ENCODE measurements at places on chromosomes 7 and 10.

GRCh38 chr10:70987396-70988130 is 99.2 kb upstream of the PCBD1 start:
- DNase-seq, result no peak

- no peak for DNase-seq
These were observed 45.5 kb downstream of the GTF2IRD1 start for GRCh38 chr7:74498996-74499834.

GRCh38 chr10:58892031-58892531 is 284.4 kb upstream of the PHYHIPL start:
- DNase-seq, result no peak

GRCh38 chr7:10571759-10572158 is 401.9 kb upstream of the PHF14 start:
- no peak for DNase-seq

DNA sequence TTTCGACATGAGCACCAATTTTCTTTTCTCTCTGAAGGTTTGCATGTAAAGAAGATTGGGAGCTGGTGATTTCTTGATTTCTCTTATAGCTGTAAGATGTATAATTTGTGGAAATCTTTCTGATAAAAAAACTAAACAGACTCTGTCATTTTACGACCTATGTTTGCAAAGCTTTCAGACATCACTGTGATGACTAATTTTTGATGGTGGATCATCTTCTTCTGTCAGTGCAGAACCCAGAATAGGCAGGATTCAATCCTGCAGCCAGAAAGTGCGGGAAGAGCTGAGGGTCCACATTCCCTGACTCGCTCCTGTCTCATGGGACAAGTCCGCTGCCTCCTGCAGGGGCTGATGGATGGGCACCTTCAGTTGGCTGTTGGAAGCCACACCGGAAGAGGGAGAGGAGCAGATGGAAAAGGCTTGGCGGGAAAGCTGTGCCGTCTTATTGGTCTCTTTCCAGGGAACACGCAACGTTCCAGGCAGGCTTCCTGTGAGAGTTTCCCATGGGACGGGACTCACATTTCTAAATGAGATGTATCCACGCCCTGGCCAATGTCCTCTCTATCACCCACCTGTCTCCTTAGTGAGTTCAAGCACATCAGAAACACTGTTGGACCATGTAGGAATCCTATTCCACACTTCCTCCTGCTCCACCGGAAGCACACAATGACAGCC is 186.9 kb downstream of the PRPF18 start:
- no peak for DNase-seq

DNA sequence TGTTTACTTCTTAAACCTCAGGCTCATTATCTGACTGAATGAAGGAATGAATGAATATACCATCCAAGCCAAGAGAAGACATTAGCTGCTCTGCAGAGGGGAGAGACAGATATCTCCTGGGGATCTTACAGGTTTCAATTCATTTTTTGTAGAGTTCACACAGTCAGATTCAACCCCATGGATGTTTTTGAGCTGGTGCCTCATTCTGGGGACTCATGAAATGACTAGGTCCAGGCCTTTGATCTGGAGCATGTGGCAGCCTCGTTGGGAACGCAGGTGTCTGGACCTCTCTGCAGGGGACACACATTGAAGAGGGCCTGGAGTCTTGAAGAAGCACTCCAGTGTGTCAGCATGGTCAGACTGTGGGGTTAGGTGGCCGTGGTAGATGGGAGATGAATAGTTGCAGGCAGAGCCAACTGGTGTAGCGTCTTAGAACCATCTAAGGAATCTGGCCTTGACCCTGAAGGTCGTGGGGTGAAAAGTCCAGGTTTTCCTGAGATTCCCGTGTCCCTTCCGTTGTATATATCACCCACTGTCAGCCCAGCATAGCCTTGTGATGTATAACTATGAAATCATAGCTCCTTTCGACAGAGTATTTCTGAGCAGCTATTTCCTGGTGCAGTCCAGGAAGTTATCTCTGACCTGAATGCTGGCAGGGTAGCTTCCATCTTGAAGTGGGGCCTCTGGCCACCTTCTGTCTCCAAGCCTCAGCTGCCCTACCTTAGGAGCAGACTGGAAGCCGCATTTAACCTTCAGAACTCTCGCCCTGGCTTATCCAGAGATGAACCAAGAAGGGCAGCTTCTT is 22.3 kb downstream of the BTBD16 start:
- DNase-seq, result no peak

DNA sequence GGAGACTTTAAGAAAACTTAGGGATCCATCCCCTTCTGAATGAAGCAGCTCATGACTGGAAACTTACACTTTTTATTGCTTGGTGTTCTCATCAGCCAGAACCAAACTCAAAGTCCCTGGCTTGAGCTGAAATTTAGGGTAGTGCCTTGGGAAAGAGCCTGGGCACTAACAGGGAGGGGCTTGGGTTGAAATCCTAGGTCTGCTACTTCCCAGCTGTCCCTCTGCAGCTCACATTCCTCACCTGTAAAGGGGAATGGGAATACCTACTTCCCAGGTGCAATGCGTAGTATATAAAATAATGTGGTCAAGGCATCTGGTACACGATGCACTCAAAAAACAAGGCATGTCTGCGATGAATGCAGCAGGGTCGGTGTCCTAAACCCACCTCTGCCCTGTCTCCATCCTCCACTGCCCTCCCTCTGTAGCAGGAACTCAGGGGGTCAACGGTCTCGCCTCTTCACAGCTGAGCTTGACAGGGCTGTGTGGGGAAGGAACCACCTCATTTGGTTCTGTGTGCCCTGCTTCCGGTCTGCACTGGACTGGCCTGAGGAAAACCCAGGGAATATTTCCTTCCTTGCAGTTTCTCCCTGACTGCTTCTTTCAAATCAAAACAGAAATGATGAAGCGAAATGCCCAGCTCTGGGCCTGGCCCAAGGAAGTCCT is 80.0 kb downstream of the COBL start:
- no peak for DNase-seq

GRCh38 chr7:115217373-115217772 is 295.5 kb downstream of the MDFIC start:
- no peak for DNase-seq

- no peak for DNase-seq
These were observed 52.9 kb upstream of the CACNB2 start for GRCh38 chr10:18087355-18087754.

DNA sequence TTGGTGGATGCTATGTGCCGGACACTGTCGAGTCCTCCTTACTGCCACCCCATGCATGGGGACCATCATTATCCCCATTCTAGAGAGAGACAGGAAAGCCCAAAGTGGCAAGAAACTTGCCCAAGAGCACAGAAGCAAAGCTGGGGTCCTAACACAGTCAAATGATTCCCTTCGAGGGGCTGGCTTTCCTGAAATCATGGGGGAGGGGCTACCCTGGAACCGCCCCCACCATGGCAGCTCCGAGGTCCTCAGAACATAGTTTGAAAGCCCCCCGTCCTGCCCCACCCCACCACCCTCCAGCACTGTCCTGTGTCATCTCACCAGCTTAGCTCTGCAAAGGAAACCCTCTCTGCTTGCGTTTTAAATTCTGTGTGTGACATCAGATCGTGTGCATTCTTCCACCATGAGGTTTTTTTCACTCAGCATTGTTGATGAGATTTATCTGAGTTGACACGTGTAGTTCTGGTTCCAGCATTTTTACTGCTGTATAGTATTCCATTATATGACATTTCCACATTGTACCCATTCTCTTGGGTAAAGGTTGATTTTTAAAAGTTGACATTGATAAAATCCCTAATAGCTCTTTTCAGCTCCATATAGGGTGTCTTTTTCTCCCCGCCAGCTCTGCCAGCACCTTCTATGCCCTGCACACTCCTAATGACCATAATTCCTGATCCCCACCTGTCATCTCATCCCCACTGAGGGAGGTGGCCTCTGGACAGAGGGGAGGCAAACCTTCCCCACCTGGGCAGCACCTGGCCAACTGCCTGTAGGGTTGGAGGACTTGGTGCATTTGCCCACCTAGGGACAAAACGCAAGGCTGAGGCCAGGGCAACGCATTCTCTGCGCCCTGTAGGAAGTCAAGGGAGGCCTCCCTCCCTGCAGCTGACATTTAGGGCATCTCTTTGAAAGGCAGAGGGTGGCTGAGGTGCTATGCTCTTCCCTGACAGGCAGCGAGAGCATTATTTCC is 100.2 kb upstream of the GPR26 start:
- DNase-seq, result no peak

- no peak for DNase-seq
These were observed 7.0 kb upstream of the IGFBP1 start for GRCh38 chr7:45881280-45881758.

- DNase-seq, result no peak
These were observed 20.9 kb upstream of the TTYH3 start for GRCh38 chr7:2610898-2611297.

- DNase-seq, result no peak
These were observed 189.9 kb upstream of the ADO start for GRCh38 chr10:62614389-62615157.

GRCh38 chr7:922334-923107 is 32.0 kb downstream of the ADAP1 start:
- no peak for DNase-seq

DNA sequence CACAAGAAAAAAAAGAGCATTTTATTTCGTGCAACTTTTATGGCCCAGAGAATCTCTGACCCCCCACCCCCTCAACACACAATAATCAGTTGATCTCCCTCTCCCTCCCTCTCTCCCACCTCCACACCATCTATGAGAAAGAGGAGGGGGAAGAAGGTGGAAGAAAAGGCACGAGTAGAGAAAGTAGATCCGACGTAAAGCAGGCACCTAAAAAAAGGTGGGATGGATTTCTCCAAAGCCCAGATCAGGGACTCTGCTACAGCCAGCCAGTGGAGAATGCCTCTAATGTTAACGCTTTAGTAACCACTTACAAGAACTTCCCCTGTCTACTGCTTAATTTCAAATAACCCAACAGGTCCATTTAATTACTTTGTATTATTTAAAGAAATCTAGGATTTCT is 24.4 kb downstream of the KMT2C start:
- no peak for DNase-seq

- DNase-seq, result no peak
These were observed 276.1 kb downstream of the DNAJB6 start for GRCh38 chr7:157612664-157613561.

- DNase-seq, result no peak
These were observed 70.2 kb upstream of the PDE1C start for GRCh38 chr7:32140210-32140939.

DNA sequence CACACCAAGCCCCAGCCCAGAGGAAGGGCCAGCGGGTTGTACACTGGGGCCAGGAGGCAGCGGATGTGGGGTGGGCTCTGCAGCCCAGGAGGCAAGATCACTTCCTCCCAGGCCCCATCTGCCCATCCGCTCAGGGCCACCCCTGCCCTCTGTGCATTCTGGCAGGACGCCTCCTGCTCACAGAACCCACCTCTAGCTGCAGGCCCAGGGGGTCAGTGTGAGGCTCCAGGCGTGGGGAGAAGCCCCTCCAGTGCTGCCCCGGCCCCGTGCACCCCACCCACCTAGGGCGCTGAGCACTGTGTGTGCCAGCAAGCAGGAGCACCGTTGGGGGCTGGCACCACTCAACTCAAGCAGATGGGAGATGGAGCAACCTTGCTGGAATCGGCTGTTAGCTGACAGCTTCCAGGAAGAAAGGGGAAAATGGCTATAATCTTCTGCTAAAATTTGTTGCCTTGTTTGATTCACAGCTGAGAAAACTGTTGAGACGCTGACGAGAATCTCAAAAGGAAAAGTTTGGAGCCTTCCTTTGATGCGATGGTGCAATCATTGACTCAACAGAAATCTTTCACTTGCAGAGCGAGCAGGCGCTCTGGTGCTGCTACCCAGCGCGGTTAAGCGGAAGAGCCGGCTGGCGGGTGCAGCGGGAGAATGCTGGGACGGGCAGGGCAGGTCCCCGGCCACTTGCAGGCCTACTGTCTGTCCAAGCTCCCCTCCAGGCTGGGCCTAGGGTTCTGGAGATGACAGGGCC is 276.1 kb downstream of the ELFN1 start:
- no peak for DNase-seq

DNA sequence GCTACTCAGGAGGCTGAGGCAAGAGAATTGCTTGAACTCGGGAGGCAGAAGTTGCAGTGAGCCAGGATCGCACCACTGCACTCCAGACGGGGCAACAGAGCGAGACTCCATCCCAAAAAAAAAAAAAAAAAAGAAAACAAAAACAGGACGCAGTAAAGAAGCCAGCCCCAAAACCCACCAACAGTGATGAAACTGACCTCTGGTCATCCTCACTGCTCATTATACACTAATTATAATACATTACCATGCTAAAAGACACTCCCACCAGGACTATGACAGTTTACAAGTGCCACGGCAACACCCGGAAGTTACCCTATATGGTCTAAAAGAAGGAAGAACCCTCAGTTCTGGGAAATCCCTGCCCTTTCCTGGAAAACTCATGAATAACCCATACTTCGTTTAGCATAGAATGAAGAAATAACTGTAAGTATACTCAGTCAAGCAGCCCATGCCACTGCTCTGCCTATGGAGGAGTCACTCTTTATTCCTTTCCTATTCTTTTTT is 40.0 kb upstream of the EIF4H start:
- no peak for DNase-seq

DNA sequence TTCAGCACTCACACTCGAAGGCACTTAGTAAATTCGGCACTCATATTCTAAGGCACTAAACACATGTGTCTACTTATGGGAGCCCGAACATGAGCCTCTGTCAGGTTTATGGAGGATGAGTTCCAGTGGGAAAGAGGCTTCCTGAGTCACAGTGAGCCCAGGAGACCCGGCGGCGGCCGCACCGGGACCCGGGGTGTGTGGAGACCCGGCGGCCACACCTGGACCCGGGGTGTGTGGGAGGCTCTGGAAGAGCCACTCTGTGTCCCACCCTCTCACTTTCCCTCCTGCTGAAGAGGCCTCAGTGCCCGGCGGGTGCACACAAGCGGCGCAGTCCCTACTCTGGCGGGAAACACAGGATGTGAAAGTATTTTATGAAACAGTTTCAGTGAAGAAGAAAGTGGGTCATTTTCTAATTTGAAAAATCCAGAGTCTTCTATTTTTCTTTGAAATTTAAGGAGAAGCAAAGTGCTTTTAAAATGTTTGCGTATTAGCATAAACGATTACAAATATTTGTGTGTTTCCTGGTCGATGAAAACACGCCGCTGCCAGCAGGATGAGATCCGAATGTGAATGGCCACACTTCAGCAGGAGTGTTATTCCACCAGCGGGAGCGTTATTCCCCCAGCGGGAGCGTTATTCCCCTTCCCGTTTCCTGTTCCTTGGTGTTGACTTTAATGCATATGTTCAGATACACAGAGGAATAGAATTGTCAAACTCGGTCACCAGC is 625.1 kb downstream of the DNAJB6 start:
- DNase-seq, result peak; percentile 37

Data from NCI-H187 treated with DMSO at 0.1 percent for 48 hours (cell line).